ENCODE measurements at places on chromosomes 12 and 14.
A peak's percentile ranks its signal among the peaks of the same experiment; 100 is the strongest.

GRCh38 chr12:6052940-6053329 lies 71.5 kb downstream of the VWF start:
- no peak for DNase-seq

- peak; percentile 42 for DNase-seq
These were observed 45.7 kb upstream of the ITPR2 start for GRCh38 chr12:26878661-26879119.

DNA sequence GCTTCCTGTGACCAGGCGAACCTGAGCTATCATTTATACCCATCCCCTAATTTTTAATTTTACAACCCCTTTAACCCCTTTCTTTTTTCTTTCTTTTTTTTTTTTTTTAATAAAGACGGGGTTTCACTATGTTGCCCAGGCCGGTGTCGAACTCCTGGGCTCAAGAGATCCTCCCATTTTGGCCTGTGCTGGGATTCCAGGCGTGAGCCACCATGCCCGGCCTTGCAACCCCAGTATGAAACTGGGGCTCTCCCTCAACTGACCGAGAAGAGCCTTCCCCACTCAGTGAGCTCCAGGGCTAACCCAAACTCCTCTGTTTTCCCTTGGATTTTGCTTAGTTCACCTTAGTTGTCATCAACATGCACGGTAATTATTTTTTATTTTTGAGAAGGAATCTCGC lies 992 bp downstream of the CPSF2 start:
- no peak for DNase-seq

DNA sequence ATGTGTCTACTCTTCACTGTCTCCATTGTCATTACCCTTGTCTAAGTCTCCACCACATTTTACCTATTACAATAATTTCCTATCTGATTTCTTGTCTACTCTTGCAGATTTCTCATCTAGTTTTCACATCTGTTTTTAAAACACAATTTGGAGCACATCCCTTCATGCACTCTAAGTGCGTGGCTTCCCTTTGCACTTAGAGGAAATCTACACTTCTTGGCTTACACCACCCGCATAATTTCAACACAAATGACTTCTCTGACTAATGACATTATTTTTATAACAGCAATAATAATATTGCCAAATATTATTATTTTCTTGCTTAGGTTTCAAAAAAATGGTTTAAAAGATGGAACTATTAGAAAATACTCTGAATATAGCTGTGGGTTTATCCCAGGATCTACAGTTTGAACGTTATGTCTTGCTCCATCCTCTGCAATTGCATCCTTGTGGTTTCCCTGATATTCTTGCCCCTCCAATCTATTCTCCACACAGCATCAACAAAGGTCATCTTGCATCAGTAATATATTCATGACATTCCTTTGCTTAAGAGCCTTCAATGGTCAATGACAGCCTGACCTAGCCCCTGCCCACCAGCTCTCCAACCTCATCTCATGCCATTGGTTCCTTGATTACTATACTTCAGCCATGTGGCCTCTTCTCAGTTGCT lies 153.7 kb downstream of the SLC25A21 start:
- DNase-seq = no peak

DNA sequence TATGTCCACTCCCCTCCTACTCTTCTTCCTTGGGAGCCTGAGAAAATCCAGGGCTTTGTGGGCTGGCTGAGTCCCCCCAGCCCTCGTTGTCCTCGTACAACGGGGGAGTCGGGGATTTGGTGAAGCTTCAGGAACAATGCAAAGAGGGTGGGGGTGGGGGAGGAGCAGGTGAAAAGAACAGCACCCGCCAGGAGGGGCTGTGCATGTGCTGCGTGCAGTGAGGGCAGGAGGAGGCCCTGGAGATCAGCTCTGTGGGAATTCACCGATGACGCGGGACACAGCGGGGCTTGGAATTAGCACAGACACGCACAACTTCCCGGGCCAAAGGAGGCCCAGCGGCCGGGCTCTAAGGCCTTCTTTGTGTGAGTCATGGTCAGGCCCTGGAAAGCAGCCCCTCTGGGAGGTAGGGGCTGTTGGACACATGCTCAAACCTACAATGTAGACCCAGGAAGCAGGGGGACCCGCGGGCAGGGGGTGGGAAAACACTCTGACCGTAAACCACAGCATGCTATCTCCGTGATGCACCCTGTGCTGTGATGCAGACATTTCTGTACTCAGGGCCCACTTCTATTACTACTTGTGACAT lies 32.8 kb downstream of the RBM19 start:
- DNase-seq = no peak

DNA sequence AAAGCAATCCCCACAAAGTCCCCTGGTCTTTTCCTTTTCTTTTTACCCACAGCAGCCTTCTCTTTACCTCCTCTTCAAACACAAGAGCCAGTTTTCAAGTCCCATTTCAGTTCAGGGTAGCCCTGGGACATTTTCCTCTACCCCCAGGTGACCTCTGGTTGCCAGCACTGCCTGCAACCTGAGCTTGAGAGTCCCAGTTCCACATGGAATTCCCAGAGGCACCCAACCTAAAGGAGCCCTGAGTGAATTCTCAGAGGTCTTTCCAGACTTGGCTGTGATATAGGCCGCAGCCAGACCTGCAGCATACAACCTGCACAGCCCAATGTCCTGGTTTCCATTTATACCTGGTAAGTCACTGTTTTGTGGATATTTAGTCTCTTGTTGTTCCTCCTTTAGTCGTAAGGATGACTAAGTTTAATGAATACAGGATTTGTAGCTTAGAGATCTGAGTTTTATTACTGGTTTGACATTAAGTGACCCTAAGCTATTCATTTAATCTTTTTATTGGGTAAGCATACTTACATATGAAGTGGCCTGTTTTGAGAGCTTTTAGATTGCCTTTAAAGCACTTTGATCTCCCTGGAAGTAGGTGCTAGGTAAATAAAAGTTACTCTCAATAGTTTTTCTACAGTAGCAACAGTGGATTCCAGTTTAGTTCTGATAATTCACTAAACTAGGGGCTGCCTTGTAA lies 159.8 kb downstream of the TGFB3 start:
- no peak for DNase-seq

- DNase-seq = no peak
These were observed 4.8 kb downstream of the COPZ1 start for GRCh38 chr12:54329759-54330158.

DNA sequence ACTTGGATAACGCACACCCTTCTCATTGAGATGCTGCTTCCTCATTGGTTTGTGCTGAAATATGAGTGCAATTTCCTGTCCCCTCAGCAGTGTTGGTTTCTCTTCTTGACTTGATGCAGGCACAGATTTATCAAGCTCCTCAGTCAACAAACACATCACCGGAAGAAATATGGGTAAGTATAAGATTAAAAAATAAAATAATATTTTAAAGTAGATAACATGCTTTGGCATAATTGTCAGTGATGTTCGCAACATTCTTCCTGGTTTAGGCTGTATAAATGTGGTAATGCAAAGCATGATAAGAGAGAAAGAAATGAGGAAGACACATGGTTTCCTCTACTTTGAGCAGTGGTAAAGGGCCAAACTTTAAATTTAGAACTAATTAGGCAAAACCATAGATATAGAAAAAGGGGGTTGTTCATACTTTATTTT lies at the start of gene GPR65:
Gene GPR65, plus strand, starts transcription at position 86 of the 432 bp plus-strand sequence. CDS start 5,713 bp downstream, outside the sequence.
- DNase-seq = no peak

DNA sequence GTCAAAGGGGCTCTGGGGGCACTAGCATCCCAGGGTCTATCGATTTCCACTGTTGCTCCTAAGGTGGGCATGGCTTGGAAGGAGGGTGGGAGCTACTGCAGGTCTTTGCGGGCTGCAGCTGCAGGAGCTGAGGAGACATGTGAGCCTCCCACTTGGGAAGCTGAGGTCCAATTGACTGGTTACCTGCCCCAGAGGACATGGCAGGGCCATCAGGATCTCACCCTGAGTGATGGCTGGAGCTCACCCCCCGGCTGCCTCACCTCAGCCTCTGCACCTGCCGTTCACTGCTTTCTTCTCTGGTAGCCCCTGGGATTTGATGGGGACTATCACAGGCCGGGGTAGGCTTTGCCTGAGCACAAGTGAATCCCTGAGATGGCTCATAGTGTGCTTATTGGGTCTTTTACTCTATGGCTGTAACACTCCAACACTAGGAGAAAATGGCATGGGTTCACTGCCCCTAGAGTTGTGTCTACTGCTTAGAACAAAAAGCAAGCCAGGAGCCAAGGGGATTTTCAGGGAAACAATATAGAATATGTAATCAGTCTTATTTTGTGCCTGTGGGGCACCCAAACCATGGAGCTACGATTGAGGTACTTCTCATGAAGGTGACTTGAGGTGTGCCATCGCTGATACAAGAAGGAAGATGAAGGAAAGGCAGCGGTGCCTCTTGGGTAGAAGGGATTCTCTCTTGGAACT lies 3.2 kb upstream of the KRT4 start:
- DNase-seq = no peak

GRCh38 chr12:75599061-75599460 lies 87.7 kb upstream of the KRR1 start:
- DNase-seq = no peak
